Effector memory CD4-positive, alpha-beta T cell (primary cell): ENCODE measurements at places on chromosomes 16 and 17.

- DNase-seq: no peak
Observed at GRCh38 chr16:79949417-79949816, 348.9 kb upstream of the MAF start.

DNA sequence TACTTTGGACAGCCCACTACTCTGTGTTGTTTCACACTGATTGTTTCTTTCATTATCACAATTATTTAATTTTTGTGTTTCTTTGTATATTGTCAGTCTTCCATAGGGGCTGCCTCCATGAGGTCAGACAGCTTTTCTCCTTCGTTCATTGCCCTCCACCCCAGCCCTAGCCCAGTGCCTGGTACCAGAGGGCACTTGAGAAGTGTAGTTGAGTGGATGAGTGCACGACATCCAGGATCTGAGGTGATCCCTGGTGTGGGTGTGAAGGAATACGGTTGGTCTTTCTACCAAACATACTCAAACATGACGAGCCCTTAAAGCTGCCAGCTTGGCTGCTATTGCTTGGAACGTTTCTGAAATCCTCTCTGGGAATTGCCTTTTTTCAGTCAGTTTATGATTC lies 37.9 kb downstream of the DHRS7B start:
- no peak for DNase-seq

DNA sequence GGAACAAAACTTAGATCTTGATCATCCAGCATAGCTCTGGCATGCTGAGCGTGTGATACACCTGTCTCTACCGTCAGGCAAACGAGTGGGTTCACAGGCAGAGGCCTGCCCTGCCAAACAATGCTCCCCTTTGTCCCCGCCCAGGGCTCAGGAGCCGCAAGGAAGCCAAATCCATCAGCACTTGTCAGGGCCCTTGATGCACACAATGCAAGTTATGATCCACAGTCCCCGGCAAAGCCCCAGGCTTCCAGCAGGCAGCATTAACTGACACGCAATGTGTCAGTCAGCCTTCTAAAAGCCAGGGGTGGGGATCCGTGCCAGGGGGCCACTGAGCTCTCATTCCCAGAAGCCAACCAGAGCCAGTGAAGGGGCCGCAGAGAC lies 460.9 kb downstream of the SLC39A11 start:
- DNase-seq: no peak

DNA sequence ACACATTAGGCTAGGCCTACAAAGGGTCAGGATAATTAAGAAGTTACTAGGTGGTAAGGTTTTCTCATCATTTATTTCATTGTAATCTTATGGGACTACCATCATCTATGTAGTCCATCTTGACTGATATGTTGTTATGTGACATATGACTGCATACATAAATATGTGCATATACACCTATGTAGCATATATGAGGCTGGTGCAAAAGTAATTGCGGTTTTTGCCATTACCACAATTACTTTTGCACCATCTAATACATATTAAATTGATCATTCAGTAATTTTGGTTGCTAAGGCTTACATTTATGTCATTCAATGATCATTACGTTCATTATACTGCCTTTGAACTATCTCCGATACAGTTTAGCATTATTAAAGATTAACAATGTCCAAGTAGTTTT lies 167.8 kb upstream of the AXIN2 start:
- no peak for DNase-seq

DNA sequence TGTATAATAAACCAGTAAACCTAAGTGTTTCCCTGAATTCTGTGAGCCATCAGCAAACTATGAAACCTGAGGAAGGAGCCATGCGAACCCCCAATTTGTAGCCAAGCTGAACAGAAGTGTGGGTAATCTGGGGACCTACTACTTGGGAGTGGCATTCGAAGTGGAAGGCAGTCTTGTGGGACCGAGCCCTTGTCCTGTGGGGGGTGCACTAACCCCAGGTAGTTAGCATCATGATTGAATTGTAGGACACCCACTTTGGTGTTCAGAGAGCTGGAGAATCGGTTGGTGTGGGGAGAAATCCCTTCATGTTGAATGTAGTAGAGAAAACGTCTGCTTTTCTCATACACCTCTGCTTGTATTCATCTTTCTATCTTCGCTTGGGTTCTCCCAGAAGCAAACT lies 79.7 kb upstream of the CPHXL start:
- no peak for DNase-seq

DNA sequence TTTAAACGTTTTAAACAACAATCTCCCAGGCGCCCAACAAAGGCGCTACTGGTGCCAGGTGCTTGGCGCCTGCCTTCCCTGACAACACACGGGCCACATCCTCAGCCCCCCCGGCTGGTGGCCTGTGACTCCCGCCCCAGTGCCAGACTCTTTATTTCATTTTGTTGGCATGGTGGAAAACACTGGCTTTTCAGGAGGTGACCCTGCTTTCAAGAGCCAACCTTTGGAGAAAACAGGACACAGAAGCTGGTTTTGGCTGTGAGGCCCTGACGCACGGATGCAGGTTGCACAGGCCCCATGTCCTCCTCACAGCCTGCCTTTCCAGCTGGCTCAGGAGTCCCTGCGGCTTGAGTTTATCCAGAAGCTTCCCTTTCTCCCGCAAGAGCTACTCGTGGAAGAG lies 100.0 kb downstream of the METRNL start:
- DNase-seq: no peak

GRCh38 chr17:72567774-72568173 lies 447.0 kb downstream of the SOX9 start:
- no peak for DNase-seq

DNA sequence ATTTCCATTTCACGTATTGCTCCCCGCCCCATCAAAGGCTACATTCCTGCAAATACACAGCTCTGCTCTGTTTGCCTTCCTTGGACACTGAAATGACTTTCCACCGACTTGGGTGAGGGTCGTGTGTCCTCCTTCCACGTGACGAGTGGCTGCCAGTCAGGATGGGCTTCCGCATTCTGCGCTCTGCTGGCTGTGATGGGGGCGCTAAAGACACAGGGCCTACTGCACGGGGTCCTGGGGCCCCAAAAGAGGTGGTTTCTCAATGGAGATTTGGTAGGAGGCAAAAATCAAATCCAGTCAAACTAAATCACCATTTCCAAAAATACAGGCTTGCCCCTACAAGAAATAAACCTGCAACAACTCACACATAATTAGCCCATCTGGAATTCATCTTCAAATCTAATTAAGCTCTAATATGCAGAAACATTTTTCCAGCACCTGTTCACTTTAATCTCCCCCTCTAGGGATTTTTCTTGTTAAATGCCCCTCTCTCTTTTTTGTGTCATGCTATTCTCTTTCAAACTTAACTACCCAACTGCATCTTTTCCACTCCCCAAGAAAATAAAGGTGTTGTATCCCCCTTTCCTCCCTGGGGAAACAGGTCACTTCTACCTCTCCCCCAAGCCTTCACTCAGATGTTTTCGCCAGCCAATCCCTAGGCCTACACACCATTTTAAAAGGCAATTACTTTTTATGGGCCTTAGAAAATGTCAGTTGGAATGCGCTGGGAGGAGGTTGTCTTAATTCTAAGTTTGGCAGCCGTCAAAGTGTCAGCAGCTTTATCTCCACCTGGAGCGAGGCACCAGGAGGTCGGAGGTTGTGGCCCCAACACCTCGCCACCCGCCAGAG lies 21.9 kb upstream of the FAAP100 start:
- no peak for DNase-seq

DNA sequence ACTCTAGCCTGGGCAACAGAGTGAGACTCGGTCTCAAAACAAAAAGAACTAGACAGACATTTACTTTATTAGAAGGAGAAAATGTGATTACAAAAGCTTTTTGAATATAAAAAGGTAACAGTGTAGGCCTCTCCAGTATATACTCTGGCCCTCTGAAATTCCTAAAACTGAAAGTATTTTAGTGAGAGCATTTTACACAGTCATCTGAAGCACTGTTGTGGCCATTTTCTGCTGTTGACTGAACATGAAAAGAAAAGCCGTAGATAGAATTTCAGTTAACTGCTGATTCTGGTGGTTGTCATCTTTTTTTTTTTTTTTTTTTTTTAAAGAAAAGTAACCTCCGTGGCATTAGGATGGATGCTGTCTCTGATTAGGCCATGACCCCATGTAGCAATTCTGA lies 15.6 kb downstream of the DUSP14 start:
- no peak for DNase-seq

GRCh38 chr17:55160501-55160900 lies 104.3 kb upstream of the HLF start:
- no peak for DNase-seq

DNA sequence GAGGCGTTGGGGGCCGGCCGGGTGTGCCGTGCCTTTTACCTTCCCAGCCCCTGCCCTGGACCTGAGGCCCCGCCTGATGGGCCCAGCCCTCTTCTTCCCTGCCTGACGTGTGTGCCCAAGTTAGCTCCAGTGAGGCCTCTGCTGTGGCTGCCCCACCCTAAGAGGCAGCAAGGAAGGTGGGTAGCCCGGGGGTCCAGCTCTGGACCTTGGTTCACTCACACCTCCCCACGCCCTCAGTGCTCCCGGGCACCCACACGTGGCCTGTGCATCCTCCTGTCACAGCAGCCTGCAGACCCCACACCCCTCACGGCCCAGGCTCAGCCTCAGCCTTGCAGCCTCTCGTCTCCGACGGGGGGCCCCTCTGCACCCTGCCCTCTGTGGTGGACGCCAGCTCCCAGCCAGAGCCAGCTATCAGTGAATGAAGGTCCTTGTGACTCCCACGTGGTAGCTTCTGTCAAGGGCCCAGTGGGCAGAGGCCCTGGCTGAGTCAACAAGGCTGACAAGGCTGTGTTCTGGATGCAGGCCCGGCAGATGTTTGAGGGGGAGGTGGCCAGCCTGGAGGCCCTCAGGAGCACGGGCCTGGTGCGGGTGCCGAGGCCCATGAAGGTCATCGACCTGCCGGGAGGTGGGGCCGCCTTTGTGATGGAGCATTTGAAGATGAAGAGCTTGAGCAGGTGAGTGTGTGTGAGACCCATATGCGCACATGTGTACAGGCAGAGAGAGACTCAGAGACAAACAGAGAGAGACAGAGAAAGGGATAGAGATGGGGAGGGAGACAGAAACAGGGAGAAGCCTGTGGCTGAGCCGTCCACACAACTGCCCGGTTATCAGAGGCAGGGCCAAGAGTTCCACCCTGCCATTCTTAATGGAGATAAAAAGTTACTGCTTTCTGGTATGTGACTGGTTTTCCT lies 2.8 kb downstream of the FN3K start:
- no peak for DNase-seq

GRCh38 chr17:82781894-82782274 lies 30.0 kb downstream of the TBCD start:
- DNase-seq: peak; percentile 63
